Activated CD4-positive, alpha-beta T cell treated with anti-CD3 and anti-CD28 coated beads, Interleukin-2, amount 50 U/mL, for 24 hours (primary cell): ENCODE measurements at places on chromosomes 7 and 10.

GRCh38 chr7:121204537-121204936 lies 124.3 kb upstream of the WNT16 start:
- DNase-seq: no peak

GRCh38 chr10:85612833-85613232 lies 753.8 kb downstream of the GRID1 start:
- DNase-seq: no peak

- no peak for DNase-seq
Measured at GRCh38 chr10:128046156-128046952, 79.9 kb downstream of the MKI67 start.

DNA sequence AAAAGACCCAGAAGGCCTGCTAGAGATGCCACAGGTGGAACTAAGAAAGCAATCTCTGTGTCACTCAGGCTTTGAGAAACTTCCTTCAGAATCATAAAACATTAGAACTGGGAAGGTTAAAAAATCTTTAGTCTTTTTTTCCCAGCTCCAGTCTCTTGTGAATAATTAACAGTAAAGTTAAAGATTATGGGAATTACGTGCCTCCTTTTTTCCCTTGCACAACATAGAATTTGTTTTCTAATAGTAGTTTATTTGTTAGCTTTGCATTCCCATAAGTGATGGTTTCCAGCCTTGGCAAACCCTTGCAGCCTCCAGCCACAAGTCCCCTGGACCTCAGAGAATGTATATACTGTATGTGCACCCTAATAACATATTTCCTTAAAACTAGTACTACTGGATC lies 128.3 kb downstream of the TPST1 start:
- DNase-seq: no peak

DNA sequence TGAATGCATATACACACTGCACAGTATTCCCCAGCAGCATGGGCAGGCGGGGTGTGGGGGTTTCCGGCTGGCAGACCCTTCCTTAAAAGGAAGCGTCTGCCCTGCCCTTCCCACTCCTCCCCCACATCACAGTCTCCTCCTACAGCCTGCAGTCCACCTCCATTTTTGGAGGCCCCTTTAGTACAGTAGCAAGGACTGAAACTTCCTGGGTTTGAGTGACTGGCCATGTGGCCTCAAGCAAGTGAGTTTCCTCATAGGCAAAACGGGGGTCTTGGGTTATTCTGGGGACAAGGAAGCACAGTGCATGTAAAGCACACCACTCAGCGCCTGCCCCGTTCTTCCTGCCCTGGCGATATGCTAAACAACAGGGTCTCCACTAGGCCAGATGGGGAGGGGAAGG lies 62.1 kb upstream of the COL13A1 start:
- no peak for DNase-seq

DNA sequence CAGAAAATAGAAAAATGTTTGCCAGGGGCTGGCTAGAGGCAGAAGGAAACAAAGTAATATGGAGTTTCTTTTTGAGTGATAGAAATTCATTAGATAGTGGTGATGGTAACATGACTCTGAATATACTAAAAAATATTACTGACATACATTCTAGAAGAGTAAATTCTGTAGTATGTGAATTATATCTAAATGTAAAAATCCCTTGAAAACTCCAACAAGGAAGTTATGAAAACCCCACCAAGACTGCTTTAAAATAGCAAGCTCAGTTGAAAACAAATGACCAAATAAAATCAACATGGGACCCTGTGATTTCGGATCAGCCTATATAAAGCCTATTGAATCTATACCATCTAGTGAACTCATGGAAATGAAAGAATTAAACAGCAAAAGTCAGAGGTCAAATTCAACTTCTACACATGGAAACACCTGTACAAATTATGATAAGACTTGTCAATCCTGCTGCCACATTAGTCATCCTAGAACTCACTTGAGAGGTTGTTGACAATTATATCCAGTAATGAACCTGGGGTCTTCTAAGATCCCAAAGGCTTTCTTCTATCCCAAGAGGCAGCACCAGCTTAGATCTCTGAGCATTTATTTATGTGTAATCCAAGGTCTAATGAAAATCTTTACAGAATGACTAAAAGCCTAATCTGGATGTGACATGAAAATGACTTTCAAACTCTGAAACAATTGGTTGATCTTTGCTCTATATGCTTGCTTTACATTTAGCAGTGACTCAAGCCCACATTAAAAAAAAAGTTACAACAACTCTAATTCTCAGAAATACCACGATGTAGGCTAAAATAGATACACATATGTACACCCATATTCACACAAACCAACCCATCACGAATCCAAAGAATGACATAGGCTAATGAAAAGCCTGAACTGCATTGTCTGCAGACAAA lies 59.3 kb downstream of the OSBPL3 start:
- no peak for DNase-seq

DNA sequence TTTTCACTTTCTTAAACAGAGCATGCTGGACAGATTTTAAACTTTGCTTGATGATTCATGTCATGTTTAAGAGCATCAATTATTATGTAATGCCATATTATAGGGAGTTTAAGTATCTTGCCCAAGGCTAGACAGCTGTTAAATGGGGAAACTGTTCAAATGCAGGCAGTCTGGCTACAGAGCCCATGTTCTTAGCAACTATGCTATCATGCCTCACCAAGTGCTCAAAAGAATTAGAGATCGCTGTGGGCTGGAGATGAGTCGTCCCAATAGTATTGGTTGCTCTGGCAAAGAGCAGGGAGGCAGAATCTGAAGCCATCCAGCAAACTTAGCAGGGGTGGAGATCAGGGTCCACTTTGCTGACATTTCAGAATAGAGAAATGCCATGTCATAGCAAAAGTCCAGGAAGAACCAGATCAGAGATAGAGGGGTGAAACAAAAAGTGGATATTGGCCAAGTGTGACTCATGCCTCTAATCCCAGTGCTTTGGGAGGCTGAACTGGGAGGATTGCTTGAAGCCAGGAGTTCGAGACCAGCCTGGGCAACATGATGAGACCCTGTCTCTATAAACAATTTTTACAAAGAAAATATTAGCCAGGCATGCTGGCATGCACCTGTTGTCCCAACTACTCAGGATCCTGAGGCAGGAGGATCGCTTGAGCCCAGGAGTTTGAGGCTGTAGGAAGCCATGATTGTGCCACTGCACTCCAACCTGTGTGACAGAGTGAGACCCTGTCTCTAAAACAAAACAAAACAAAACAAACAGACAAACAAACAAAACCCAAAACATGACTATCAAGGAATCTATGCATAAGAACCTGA lies 57.8 kb downstream of the BAMBI start:
- DNase-seq: no peak

GRCh38 chr7:23268746-23269145 lies 22.2 kb downstream of the GPNMB start:
- DNase-seq: no peak

DNA sequence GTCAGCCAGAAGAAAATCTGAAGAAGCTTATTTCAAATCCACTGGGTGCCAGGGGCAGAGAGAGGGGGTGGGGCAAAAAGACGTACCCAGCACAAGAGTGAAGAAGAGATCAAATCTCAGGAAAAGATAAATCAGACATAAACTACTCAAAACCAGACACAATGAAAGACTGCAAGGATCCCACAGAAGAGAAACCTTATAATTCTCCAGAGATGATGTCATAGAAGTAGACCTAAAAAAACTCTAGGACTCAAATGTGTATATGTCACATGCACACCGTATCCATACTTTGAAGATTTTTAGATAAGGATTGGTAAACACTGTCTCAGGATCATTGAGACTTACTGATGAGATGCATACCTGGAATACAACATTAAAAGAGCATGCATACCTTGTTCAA lies 98.5 kb upstream of the PIK3CG start:
- DNase-seq: no peak

DNA sequence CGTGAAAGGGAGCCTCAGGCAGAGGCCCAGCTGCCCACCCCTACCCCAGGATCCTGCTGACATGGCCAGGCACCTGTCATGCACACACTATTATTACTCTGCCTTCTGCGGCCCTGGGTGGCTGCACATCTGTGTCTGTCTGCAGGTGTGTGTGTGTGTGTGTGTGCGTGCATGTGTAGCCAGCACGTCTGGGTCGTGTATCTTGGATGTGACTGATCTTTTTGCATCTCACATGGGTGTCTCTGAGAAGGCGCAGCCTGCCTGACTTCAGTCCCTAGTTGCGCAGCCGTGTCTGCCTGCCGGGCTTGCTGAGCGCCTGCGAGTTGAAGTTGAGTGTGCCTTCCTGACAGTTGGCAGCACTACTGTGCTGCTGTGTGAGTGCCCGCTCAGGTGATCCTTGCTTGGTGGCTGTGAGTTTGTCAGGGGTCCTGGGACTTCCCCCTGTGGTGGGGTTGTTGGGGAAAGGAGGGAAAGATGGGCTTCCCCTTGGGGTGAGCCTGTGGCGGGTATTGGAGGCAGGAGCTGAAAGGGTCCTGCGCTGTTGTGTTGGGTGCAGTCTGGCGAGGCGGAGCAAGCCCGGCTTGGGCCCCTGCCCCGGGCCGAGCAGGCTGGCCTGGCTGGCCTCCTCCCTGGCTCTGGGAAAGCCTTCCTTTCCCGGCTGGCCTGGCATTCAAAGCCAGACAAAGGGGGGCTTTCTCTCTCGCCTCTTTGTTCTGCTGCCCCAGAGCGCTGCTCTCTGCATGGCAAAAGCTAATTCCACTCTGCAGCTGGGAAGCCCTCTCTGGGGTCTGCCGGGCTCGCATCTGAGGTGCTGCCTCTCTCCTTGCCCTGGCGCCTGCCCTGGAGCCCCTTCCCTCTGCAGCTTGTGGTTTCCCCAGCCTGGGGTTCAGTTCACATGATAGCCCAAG lies 4.9 kb downstream of the TRIM8 start:
- DNase-seq: no peak

DNA sequence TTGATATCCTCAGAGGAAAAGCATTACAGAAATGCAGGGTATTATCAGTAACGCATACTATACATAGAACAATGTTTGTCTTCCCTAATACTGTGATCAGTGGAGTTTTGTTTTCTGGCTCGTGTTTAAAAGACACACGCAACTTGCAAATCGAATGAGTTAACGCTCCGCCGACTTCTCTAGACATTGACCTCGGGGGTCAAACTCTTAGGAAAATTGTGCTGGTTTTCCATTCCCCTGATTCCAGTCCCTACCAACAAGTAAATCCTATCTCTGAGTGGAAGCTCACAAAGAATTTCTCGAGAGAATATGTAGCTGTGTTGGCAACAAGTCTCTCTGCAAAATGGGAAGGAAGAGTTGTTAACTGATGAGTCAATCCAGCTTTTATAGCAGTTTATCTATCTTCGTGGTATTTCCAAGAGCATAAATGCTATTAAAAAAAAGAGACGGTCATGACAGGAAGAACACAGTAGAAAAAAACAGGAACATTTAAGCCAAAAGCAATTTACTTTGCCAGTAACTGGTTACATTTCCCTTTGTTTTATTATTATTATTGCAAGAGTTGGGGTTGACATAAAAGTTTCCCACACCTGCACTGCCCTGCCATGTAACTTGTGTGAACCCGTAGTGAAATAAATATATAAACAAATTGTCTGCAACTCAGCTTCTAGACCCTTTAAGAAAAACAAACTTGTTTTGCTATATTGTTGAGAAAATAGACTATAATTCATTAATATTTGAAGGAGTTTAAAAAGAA lies 144.4 kb downstream of the ARID5B start:
- DNase-seq: no peak

DNA sequence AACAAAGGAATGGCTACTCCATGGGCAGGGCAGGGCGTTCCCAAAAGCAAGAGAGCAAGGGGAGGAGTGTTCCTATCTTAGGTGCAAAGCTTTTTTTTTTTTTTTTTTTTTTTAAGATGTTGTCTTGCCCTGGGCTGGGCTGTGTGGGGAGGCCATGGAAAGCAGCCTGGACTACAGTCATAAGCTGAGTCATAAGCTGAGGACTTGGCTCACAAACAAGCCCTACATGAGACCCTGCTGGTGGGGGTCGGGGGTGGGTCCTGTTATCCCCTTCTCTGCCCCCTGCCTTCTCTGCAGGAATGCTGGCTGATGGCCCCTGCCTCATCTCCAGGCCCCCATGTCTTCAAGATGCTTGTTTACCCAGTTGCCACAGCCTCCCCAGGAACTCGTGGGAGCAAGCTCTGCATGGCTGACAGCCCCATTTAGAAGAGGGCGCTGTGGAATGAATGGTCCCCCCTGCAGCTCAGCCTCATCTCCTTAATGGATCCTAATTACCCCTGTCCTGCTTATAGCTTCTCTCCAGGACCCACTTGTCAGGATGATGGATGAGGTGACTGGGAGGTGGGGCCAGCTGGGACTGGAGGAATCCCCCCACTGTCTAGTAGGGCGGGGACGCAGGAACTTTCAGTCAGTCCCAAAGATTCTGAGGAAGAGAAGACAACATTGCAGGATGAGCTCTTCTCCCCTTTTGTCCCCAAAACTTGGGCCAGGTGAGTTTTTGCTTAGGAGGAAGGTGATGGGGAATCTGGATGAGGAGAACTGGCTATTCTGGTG lies 340.8 kb upstream of the PODXL start:
- no peak for DNase-seq

GRCh38 chr10:52212062-52212461 lies 102.0 kb upstream of the DKK1 start:
- no peak for DNase-seq

GRCh38 chr10:18308600-18308999 lies 168.4 kb downstream of the CACNB2 start:
- no peak for DNase-seq

- no peak for DNase-seq
Measured at GRCh38 chr10:48610585-48611093, 5.8 kb upstream of the ARHGAP22 start.

DNA sequence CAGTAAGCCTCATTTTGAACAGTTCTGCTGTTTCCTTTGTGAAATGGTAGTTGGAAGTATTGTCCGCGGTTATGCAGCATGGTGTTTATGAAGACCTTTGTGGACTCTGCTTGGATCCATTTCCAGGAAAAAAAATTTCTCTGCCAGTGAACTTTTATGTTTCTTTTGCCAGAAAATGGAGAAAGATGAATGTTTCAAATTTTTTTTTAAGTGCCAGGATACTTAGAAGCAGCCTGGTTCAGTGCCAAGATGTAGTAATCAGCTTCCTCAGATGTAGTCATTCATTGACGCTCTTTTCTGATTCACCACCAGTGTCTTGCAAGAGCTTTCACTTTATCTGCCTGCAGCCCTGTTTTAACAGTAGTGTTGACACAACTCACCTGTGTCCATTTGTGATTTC lies 258.2 kb downstream of the SDK1 start:
- DNase-seq: no peak

DNA sequence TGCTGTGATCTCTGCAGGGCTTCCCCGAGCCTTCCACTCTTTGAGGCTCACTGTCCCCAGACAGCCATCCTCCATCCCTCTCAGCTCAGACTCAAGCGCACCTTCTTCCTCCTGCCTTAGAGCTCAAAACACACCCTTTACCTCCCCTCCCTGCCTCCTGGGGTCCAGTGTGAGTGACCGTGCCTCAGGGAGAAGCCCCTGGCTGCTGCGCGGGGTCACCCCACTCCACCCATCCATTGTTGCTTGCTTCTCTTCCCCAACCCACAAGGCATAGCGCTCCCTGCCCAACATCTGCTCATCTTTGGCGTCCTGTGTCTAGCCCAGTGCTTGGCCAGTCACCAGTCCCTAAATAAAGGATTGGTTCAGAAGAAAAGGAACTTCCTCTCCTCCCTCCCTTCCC lies 170.3 kb downstream of the TCERG1L start:
- no peak for DNase-seq
